ENCODE measurements at places on chromosomes 3 and 15.

GRCh38 chr15:78148392-78149067 is 632 bp upstream of the IDH3A start:
- no peak for DNase-seq

DNA sequence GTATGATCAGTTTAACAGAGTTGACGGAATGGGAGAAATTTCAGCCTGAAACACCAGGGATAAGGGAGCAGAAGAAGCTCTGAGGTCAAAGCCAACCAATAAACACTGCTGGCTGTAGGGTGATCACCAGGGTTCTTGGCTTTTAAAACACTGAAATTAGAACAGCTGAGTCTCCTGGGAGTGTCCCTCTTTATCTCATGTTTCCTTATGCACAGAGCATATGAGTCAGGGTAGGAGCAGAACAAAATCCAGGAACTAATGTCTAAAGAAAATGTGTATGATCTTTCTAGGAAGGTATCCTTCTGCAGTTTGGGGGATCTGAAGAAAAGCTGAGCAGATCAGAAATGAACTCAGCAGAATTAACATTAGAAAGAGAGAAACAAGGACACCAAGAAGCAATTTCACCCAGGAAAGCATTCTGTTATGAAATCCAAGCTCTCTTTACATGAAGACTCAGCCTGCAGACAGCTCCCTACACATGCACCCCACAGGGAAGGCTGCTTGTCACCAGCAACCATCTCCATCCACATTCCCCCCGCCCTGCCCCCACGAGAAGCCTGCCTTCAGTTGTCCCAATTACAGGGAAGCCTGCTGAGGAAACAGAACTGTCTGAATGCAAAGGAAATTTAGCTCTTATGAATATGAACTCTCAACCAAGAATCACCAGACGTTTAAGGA is 469.7 kb downstream of the PDCD6IP start:
- DNase-seq, result no peak

- no peak for DNase-seq
These were observed 82.0 kb downstream of the LIPC start for GRCh38 chr15:58513726-58514336.

- no peak for DNase-seq
These were observed 61.3 kb downstream of the PPARG start for GRCh38 chr3:12349895-12350811.
